SW 1271 (cell line): ENCODE measurements at places on chromosomes 3 and 15.

DNA sequence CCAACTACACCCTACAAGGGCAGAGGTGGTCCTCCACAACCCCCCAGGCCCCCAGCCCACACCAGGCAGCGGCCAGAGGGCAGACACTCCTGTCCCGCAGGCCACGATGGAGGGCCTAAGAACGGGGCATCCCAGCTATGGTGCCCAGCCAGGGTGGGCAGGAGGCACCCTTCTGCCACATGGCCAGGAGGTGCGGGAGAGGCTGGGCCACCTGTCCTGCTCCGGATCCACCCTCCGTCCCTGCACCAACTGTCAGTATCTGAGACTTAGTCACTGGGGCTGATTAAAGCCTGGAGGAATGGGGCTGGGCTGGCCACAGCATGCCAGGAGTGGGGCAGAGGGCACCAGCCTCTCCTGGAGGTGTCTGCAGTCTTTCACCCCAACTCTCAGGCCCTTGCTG, 37.9 kb downstream of the TNK2 start:
- no peak for DNase-seq

- no peak for DNase-seq
Measured at GRCh38 chr15:35078221-35078915, 6.7 kb downstream of the NANOGP8 start.

DNA sequence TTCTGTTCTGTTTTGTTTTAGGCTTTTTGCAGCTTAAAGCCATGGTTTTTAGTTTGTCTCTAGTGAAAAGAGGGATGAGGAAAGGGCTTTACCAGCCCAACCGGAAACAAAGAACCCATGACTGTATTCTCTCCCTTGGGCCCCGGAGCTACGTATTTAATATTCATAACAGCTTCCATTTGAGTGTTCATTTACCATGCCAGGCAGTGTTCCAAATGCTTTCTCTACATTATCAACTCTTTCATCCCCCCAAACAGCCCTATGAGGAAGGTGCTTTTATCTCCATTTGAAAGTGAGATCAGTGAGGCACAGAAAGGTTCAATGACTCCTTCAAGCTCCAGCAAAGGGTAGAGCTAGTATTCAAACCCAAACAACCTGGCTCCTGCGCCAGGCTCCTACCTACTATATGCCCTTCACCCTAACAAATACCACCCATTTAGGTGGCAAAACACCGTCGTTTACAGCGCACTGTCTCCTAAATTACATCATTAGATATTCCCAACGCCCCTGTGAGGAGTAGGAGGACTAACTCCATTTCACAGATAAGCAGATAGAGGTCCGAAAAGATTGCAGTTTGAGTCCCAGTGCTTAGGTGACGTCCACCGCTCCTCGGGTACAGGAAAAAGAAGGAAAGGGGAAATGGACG, 27.9 kb downstream of the GTPBP8 start:
- DNase-seq = no peak

DNA sequence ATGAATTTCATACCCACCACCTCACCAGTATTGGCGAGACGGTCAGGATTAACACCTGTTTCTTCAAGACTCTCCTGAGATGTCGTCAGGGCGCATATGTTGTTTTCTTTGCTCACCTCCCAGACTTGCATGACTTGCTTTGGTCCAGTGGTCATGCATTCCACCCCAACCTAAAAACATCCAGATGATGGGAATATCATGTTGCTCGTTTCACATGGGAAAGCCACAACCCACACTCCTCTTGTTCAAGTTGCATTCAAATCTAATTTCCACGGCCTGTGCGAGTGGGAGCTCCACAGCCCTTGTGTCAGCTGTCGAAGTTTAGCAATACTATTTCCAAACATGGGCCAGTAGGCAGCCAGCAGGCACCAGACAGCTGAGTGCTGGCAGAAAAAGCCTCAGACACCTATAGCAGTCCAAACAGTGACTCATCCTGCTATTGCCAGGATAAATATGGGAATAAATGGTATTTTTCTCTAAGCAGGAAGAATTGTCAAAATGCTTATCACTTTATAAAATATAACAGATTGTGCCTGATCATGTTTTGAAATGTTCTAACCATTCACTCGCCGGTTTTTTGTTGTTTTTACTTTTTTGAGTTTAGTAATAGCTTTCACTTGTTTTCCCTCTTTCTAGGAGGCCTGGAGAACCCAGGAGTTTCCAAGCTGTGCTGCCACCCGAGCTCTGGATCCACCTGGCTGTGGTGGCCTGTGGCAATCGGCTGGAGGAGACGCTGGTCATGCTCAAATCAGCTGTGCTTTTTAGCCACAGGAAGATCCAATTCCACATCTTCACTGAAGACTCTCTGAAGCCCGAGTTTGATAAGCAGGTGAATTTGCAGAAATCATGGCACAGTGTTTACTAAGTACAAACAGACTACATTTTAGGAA, 20.1 kb downstream of the GXYLT2 start:
- DNase-seq = no peak

DNA sequence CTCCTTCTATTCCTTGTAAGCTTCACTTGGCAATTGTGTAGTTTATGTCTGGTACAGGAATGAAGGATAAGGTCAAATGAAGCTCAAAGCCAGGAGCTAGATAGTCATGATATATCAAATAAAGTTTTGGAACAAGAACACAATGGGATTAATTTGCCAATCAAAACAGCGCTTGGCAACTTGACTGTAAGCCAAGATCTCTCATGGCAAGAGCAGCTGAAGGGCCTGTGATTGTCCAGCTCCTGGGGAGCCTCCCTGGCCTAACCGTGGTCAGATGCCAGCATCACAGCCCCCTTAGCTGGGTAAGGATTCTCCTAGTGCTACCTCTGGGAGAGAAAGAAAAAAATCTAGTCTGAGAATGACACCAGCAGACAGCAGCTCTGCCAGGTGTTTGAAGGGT, 97.2 kb downstream of the LIPC start:
- no peak for DNase-seq

GRCh38 chr15:87829332-87830050, 427.0 kb downstream of the NTRK3 start:
- no peak for DNase-seq

DNA sequence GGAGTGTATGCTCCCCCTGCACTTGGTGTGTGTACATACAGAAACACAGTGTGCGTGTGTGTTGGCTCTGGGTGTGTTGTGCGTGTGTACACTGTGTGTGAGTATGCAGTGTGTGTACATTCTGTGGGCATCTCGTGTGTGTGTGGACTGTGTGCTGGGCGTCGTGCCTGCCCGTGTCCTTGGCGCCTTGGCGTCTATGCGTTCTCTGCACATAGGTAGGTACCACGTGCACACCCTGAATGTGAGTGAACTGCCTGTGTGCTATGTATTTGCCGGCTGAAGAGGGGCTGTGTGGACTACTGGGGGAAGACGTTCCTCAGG, 481 bp upstream of the ECE2 start:
- no peak for DNase-seq
